ENCODE measurements at places on chromosomes 12 and 14.

- DNase-seq, result no peak
Measured at GRCh38 chr14:103057028-103057371, 349 bp downstream of the CDC42BPB start.

DNA sequence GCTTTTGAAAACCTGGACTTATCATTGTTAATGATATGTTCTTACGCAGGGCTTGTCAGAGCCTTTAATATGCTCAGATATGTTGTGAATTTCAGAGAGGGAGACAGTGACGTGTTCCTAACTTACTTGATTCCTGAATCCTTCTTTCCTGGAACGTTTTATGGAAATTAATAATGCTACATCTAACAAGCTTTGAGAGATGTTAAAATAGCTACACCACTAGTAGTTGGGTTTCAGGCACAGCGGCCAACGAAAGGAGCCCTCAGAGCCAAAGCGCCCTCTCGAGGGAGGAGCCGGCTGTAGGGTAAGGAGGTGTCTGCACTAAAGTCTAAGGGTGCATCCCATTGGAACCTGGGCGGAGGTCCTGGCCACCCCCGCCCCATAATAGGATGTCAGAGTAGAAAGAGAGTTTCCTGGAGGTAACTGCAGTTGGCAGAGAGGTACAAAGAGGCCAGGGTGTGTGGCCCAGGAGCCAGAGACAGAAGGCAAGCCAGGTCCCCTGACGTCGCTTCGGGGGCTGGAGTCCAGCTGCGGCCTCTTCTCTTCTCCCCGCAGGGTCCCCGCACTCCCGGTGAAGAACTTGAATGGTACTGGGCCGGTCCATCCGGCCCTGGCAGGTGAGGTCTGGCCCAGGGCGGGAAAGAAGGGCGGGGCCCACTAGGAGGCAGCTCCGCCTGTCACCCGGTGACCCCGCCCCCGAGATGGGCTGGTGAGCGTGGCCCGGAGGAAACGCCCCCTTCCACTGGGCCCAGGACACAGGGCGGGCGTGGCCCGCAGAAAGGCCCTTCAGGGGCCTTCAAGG lies 36.3 kb downstream of the DTX1 start:
- no peak for DNase-seq

DNA sequence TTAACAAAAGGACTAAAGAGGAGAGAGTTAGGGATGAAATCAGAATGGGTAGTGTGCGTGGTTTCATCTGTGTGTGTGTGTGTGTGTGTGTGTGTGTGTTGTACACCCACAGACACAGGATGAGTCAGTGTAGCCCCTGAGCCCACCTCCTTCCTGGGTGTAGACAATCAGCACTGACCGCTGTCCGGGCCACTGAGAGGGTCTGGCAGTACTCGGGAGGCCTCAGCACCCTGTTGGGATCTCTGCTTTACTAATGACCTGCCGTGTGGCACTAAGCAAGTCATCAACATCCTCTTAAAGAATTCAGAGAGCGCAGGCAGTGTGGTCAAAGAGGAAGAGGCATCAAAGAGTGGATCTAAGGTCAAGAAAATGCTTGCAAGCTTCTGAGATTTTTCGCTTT lies 112.6 kb downstream of the PRMT8 start:
- no peak for DNase-seq

- DNase-seq, result no peak
Measured at GRCh38 chr12:12705838-12706520, 10.0 kb upstream of the GPR19 start.

Measured in kidney glomerular epithelial cell (primary cell).